Skin of body (tissue), 3 donors: ENCODE measurements at places on chromosomes 2 and 18. TPM values are rescaled to one million over a fixed set of nuclear protein-coding genes. Genes with fewer than 3 reads are reported as not detected.

RAB17 gene
- total RNA-seq, result 0.59 TPM

TEX44 gene
- not detected for total RNA-seq

EPG5 gene
- total RNA-seq, result 34.0 TPM

MRO gene
- total RNA-seq, result 0.30 TPM

WDR35 gene
- 14.7 TPM for total RNA-seq

ATP8B1 gene
- 23.0 TPM for total RNA-seq

ST8SIA5 gene
- 0.59 TPM for total RNA-seq

LIMS2 gene
- 3.8 TPM for total RNA-seq

TXNDC2 gene
- not detected for total RNA-seq

RAB6D gene
- total RNA-seq, result not detected

ALPG gene
- not detected for total RNA-seq
